Stimulated activated CD4-positive, alpha-beta T cell treated with anti-CD3 and anti-CD28 coated beads, Interleukin-2, amount 100 ng/mL, for 24 hours (primary cell): ENCODE measurements at places on chromosomes 3 and 15.

DNA sequence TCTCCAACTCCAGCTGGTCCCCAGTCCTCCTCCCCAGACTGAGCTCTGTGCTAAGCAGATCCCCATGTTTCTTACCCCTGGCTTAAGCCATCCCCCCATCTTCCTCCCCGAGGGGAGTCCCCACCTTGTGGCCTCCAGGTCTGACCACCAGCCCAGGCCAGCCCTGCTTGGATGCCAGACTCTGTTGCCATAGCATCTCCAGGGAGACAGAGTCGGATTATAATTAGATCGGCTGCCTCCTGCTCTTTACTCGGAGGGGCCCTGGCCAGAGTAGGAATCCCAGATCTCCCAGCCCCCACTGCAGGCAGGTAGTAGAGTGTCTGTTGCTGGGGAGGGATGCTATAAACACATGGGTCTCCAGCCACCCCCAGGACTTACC lies 2.4 kb downstream of the KLHDC8B start:
- no peak for DNase-seq

- DNase-seq: no peak
Measured at GRCh38 chr3:14700891-14701290, 25.9 kb downstream of the C3orf20 start.

DNA sequence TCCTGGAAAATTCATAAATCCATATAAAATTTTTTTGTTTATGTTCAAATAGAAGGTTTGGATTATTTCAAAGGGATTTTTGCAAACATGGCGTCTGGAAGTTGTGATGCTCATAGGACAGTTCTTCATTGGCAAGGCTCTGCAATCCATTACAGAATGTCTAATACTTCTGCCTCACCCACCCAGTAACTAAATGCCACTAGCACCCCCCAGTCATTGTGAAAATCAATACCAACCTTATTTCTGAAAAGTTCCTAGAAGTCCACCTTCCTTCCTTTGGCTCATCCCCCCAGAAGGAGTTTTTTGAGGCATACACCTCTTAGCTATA lies 17.9 kb downstream of the ATP11B start:
- DNase-seq: no peak

GRCh38 chr15:97567411-97567810 lies 393.1 kb upstream of the ARRDC4 start:
- no peak for DNase-seq

- no peak for DNase-seq
Measured at GRCh38 chr3:48067271-48067670, 51.1 kb upstream of the MAP4 start.
